CD4-positive, alpha-beta T cell treated with Interleukin-4 for 4 hours (primary cell): ENCODE measurements at places on chromosomes 3 and 15.
A peak's percentile ranks its signal among the peaks of the same experiment; 100 is the strongest.

GRCh38 chr3:177569875-177570657 is 372.8 kb upstream of the TBL1XR1 start:
- DNase-seq: no peak

DNA sequence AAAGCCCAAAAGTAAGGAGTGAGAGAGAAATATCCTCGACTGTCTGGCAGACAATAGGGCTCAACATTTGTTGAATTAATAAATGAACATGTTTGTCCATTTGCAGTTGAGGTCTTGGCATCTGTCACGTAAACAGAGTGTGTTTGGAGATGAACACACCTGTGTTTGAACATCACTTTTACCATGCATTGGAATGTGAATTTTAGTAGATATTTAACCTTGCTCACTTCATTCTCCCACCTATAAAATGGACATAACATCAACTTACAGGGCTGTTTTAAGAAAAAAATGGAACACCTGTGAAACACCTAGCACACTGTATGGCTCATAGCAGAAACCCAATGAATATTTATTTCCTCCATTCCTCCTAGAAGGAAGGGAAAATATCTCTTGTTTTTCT is 204.8 kb downstream of the KCNMB2 start:
- no peak for DNase-seq

DNA sequence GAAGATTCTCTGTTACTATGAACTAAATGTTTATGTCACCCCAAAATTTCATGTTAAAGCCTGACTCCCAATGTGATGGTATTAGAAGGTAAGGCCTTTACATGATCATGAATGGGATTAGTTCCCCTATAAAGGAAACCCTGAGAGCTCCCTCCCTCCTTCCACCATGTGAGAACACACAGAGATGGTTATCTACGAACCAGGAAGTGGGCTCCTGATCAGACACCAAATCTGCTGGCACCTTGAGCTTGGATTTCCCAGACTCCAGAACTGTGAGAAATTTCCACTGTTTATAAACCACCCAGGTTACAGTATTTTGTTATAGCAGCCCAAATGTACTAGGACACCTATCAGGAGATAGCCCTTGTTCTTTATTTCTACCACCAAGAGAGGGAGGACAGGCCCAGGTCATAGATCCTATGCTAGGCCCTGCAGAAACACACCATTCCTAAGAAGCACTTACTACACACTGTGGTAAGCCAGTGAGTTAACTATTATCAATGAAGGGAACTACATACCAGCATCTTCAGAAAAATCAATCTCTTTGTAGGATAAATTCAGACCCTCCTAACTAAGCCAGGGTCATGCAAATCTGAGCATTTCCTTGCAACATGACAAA is 59.0 kb downstream of the PRKAR2A start:
- DNase-seq: peak; percentile 15

- DNase-seq: no peak
These were observed 389.9 kb upstream of the RGMA start for GRCh38 chr15:93478947-93479346.

DNA sequence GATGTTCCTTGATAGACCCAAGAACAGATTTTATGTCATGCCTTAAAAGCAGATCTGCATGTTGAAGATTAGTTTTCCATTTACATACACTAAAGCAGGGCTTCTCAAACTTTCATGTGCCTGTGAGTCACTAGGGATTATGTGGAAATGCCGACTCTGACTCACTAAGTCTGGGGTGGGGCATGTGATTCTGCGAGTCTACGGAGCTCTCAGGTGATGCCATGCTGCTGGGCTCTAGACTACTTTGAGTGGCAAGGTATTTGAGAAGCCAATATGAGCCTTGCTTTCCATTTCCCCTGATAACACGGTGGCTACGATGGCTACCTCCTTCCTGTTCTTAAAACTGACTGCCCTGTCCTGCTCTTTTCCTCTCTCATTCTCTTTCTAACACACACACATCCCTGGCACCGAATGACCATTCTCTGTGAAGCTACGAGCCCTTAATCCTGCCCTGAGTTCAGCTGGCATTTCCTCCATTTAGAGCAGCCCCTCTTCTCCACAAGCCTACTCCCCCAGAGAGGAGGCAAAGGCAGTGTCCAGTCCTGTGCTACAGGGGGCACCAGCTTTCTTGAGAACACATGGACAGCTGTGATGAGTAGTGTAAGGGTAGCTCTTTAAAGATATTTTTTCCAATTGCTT is 39.7 kb upstream of the PYGO1 start:
- DNase-seq: no peak

DNA sequence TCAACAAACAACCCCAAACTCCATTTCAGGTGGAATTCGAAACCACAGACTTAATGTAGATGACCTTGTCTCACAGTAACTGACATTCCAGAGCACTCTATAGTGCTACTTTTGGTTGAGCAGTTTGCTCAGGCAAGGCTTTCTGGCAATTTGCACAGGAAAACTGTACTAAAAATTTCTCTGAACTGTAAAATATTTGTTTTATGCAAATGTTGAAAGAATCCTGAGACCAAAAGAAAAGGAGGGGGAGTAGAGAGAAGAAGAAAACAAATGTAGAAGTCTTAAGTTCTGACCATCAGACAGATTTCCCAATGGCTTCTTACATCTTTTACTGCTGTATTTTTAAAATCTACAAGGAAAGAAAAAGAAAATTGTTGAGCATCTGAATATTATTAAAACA is 53.5 kb downstream of the DTWD1 start:
- no peak for DNase-seq

GRCh38 chr3:57112206-57112605 is 51.7 kb downstream of the SPATA12 start:
- no peak for DNase-seq

DNA sequence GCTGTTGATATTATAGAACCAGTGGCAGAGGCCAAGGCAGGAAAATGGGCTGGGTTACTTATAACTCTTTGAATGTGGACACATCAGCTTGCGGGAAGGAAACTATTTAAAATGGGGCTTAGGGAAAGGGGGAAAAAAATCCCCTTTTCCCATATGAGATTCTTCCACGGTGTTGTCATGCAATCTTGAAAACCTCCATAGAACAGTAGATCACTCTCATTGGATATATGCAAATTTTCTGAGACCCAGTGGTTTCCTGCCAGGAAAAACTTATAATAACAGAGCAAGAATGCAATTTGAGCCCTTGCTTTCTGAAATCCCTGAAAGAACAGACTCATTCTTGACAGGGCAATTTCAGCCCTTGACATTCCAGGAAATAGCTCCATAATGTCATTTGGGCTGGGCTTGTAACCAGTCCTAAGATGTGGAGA is 31.1 kb downstream of the TMEM212 start:
- no peak for DNase-seq

DNA sequence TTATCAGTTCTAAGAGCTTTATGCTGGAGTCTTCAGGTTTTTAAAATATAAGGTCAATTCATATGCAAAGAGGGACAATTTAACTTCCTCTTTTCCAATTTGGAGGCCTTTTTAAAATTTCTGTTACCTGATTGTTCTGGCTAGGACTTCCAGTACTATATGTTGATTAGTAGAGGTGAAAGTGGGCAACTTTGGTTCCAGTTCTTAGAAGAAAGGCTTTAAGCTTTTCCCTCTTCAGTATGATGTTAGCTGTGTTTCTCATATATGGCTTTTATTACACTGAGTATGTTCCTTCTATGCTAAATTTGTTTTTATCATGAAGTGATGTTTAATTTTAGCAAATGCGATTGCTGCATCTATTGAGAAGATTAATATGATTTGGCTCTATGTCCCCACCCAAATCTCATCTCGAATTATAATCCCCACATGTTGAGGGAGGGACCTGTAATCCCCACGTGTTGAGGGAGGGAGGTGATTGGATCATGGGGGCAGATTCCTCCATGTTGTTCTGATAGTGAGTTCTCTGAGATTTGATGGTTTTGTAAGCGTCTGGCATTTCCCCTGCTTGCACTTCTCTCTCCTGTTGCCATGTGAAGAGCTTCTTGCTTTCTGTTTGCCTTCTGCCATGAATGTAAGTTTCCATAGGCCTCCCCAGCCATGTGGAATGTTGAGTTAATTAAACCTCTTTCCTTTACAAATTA is 33.8 kb downstream of the FAIM start:
- no peak for DNase-seq

DNA sequence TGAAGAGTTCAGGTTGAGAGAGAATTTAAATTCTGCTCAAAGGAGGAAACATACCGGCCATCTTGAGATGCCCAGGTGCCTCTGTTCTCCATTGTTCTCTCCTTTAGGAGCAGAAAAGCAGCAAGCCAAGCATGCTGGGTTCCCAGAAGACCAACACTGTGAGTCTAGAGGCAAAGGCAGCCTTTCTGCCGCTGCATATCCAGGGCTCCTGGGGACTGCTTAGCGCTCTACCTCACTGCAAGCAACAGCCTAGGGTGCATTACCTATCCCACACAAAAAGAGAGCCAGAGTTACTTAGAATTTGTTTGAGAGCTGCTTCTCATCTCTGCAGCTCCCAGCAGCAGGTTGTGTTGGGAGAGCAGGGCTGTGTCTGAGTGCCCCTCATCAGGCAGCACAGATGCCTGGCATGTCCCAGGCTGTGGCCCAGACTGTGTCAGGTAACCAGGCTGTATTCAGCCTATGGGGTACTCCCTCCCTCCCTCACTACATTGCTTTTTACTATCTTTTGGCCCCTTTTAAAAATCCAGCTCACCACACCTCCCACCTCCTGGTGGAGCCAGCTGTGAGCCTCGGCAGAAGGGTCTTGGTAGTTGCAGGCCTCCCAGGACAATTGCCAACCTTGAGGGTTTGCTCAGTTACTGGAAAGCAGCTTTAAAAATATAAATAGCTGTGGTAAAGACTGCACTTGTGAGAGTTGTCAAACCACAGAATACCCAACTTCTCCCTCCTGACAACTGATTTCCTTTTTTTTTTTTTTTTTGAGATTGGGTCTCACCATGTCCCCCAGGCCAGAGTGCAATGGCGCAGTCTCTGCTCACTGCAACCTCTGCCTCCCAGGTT is 30.2 kb downstream of the BCL2L10 start:
- no peak for DNase-seq

GRCh38 chr15:69578787-69579583 is 126.4 kb downstream of the RPLP1 start:
- DNase-seq: no peak

DNA sequence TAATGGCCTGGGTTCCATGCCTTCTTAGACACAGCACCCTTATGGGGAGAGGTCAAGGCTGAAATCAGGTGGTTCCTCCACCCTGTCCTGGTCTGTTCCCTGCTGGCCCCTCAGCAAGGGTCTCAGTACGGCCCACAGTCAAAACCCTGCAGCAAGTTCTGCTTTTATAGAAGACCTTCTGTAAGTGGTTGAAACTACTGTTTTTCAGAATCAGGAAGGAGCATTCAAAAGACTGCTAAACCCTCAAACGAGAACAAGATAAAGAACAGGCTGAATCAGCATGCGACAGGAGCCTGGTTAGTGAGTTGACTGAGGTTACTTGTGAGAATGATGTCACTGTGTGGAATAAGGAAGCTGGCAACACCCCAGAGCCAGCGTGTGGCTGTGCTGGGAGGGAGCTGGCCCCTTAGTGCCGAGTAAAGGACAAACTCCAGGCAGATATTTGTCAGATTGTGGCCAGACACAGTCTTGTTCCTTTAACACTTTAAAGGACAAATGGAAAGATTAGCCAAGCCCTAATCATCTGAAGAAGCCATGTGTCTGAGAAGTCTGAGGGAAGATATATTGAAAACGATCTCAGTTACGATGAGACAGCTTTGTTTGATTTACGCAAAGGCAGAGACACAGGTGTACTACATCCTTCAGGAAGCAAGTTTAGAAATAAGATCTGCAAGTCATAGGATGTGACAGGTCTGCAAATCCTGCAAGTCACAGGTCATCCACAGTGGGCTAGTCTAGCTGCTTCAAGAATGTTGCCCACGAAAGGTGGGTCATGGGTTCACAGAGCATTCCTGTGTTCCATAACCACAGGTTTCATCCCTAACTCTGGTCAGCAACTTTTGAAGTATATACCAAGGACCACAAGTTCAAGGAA is 54.0 kb downstream of the B3GNT5 start:
- peak; percentile 37 for DNase-seq

GRCh38 chr3:54550221-54550977 is 377.5 kb downstream of the LRTM1 start:
- DNase-seq: no peak

GRCh38 chr3:12829886-12830784 is 11.2 kb downstream of the RPL32 start:
- DNase-seq: no peak

GRCh38 chr3:107100137-107100536 is 277.1 kb upstream of the CCDC54 start:
- DNase-seq: no peak

DNA sequence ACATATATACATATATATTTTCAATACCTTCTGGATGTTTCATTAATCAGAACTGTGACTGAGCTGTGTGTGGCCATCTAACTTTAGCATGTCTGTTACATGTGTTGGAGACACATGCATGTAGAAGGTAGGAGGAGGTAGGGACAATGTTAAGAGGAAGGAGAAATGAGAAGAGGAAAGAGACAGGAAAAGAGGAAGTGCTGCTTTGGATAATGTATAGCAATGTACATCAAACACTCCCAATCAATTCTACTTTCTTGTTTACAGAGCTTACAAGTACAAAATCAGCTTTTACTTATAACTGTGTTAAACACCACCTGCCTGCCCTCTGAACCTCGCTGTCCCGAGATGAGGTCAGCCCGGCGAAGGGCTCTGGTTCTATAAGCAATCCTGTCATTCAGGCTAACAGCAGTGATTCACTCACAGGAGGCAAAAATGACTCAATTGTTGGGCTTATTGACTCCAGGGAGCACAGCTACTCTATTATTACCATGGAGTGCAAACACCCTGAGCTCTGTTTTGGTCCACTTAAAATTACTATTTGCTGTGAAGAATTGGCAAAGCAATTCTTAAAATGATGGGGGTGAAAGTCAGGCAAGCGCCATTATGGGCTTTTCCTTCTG is 188.9 kb downstream of the MEIS2 start:
- no peak for DNase-seq

DNA sequence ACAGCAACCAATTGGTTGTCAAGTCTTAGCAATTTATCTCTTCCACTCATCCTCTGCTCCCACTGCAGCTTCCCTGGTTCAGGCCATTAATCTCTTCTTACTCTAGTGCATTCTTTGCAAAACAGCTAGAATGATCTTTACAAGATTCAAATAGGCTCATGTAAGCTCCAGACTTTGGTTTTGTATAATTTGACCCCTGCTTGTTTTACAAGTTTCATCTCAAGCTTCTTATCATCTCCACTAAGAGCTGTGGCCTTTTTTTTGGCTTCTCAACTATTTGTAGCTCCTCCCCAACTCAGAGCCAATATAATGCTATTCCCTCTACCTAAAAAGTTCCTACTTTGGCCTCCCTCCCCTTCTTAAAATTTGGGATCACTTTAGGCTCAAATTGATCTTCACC is 121.8 kb downstream of the GOLIM4 start:
- DNase-seq: no peak

GRCh38 chr3:16338999-16339398 is 74.0 kb downstream of the OXNAD1 start:
- DNase-seq: peak; percentile 74

GRCh38 chr3:127405010-127405598 is 117.3 kb upstream of the PRR20G start:
- no peak for DNase-seq

GRCh38 chr3:55362210-55362960 is 124.7 kb downstream of the WNT5A start:
- DNase-seq: no peak
